DMS79 (cell line): ENCODE measurements at places on chromosomes 13 and 19.

DNA sequence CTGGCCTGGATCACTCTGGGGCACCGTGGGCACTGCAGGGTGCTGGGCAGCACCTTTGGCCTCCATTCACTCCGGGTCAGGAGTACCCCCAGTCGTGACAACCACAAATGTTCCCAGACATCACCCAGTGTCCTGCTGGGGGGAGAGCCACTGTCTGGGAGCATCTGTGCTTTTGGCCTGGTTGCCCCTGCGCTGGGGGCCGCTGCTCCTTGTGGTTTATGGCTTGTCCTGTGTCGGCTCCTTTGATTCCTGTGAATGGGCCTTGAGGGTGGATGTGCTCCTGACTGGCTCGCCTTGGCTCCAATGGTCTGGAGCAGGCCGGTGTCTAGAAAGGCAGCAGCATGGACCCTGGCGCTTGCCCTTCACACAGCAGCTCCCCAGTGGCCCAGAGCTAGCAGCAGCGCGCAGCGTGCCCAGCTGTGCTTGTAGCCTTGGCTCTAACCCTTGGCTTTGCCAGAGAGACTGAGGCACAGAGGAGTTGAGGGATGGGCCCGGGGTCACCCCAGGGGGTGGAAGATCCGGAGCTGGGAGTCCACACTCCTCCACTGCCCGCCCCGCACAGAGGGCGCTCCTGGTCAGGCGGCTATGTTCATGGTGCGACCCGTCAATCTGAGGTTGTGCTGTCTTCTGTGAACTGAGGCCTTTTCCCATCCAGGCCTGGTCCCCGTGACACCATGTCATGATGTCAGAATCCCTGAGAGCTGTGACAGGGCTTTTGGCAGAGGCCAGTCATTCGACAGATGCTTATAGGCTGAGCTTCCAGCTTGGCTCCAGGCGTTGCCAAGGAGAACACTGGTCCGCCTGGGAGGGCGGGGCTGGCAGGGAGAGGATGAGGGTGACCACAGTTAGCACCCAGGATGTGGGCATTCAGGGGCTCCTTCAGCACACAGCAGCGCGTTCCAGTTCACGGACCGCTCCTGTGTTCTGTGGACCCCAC lies 4.1 kb downstream of the DAZAP1 start:
- DNase-seq, result no peak

GRCh38 chr19:54355675-54356074 lies 9.1 kb downstream of the LAIR1 start:
- no peak for DNase-seq

GRCh38 chr13:41835871-41836270 lies 125.0 kb downstream of the VWA8 start:
- no peak for DNase-seq

- no peak for DNase-seq
Measured at GRCh38 chr19:32876919-32877285, 7.3 kb upstream of the SLC7A9 start.

- no peak for DNase-seq
Measured at GRCh38 chr19:49555600-49556411, 24.6 kb downstream of the NOSIP start.

- DNase-seq, result no peak
Measured at GRCh38 chr19:31988256-31988655, 357.2 kb upstream of the ZNF507 start.

DNA sequence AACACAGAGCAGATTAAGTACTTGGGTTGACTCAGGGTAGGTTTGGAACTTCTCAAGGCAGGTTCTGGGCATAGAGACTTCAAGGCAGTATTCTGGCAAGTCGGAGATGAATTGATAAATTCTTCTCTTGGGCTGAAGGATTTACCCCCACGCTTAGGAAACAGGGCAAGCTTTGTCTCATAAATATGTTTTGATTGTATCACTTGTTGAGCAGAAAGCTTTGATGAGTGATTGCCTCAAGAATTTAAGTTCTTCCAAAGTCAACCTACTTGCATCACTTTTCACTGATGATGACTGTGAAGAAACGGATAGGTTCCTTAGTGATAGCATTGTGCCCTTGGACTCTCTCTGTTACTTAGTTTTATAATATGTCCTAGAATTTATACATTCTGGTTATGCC lies 258.6 kb upstream of the DACH1 start:
- DNase-seq, result no peak

- no peak for DNase-seq
Measured at GRCh38 chr13:25776722-25777121, 275.1 kb downstream of the SHISA2 start.
